ENCODE measurements at places on chromosomes 11 and 22. TPM values are rescaled to one million over a fixed set of nuclear protein-coding genes. Genes with fewer than 3 reads are reported as not detected.

DNA sequence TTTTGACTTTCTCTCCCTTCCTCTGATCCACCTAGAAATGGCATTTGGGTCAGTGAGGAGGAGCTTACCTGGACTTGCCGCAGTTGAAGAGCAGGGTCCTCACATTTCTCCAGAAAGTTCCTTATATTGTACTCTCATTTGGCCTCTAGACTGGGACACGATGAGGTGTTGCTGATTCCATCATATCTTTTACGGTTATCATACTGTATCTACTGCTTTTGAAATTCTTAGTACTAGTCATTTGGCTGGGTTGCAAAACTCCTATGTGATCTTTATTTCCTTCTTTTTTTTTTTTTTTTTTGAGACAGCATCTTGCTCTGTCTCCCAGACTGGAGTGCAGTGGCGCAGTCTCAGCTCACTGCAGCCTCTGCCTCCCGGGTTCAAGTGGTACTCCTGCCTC is 58.7 kb upstream of the FAM181B start:
- DNase-seq: no peak

- DNase-seq: no peak
These were observed 1.0 kb downstream of the MS4A4A start for GRCh38 chr11:60281485-60281884.

Gene DDIAS
- 7.1 TPM for total RNA-seq

DNA sequence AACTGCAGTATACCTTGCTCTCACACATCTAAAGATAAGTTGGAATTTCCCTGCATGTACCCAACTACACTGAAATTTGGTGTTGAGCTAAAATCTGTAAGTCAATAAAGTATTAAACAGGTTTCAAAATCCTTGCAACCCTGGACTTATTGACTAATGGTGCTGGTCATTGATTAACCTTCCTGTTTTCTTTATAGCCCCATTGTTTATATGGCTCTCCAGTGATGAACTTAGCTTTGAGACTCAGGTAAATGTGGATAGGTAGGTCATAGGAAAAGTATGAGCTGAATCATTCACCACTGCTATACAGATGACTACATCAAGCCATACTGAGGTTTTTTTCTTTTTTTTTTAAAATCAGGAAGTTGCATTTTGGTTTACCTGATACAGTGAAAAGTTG is 132.7 kb downstream of the FAT3 start:
- DNase-seq: peak; percentile 90

GRCh38 chr11:123301013-123301591 is 106.1 kb upstream of the CLMP start:
- peak; percentile 50 for DNase-seq

Gene SYNGR1
- 4.7 TPM for total RNA-seq

GRCh38 chr11:133362916-133363315 is 169.4 kb downstream of the OPCML start:
- DNase-seq: no peak

GRCh38 chr11:121544956-121545355 is 92.2 kb upstream of the SORL1-AS1 start:
- no peak for DNase-seq

DNA sequence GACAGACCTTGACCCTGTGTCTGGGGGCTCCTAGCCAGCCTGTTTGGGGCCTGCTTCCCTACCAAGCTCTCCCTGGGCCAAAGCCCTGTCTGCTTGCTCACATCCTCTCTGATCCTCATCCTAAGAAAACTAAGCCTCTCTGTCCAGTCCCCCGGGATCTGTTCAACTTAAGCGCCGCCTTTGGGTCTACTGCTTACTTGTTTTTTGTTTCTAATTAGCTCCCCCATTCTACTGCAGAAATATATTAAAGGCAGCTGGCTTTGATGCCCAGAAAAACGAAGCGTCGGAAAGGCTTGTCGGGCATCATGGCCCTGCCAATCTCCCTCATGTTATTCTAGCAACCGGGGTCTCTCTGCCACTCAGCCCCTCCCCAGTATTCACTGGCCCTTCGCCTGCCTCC is 3.4 kb downstream of the DSCAML1 start:
- no peak for DNase-seq

DNA sequence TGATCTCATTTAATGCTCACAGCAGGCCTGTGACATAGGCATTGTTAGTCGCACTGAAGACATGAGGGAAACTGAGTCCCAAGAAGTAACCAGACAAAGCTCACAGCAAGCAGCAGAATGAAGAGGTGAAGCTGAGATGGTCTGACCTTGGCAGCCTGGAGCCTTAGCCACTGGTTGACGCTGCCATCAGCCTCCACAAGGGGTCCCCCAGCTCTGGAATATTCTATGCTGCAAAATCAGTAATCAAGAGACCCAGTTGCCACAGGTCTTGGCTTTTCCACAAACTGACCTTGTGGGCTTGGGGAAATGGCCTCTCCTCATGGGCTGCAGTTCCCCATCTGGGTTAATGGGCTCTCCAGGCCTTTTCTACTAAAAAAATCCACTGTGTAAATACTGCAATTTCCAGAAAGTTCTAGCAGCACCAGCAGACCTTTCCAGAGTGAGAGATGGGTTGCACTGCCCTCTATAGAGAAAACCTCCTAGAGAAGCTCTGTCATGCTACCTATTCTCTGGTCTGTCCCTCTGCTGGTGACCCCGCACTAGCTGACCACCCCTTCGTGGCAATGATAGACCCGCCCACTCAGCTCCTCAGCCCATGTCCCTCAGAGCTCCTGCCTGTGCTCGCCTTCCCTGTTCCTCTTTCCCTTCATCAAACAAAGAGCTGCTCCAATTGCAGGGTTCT is 22.6 kb upstream of the ISX start:
- DNase-seq: no peak

- DNase-seq: no peak
These were observed 10.2 kb downstream of the SMTN start for GRCh38 chr22:31091106-31091975.

Gene GVQW3
- 0.87 TPM for total RNA-seq

DNA sequence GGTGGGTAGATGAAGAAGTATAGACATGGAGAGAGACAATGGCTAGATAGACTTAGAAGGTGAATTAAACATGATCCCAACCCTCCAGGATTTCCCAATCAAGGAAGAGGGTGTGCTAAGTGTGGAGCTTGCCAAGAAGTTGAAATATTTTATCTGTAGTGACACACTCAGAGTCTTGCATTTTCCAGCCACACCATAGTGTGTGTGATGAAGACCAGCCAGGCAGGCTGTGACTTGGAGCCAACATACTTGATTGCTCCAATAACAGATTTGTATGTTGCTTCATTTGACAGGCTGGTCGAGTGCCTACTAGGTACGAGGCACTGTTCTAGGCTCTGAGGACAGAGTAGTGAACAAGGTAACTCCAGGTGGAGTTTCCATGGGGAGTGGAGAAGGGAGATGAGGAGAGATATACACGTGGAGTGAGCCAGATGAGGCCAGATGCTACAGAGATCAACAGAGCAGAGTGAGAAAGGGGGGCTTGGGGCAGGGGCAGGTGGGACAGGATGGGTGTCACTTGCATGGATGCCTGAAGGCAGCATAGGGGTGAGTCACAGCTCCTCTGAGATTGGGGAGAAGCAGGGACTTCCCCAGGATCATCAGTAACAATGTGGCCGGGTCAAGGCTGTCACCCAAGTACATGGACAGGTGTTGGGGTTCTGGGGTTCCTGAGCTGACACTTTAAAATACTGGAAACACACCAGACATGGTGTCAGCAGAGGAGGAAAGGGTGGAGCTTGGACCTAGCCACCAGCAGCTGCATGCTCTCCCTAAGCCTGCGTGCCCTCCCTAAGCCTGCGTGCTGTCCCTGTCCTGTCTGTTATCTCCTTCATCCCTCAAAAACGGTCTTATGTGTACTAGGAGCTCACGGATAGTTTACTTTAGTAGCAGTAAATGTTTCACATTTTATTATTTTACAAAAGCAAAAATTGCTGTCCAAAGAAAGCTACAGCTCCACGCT is 23.6 kb downstream of the PDGFB start:
- DNase-seq: no peak

- no peak for DNase-seq
These were observed 6.5 kb downstream of the ASPHD2 start for GRCh38 chr22:26435327-26436093.

DNA sequence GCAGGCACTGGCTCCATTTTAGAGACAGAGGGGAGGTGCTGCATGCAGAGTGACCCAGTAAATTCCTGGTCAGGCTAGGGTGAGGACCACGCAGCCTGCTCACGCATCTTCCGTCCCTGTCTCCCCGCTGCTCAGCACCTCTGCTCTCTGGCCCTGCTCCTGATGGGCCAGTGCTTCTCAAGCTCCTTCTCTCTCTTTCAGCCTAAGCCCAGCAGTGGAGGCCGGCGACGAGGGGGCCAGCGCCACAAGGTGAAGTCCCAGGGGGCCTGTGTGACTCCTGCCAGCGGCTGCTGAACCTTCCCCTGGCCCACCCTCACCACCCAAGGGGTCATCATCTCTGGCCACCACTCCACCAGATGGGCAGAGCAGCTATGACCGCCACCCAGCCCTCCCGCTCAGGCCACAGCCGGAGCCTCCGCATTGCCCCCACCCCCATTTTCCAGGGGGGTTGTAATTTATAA is 24.7 kb downstream of the GTPBP1 start:
- DNase-seq: no peak

Gene SULT4A1
- 2.1 TPM for total RNA-seq

GRCh38 chr11:126290887-126291286 is 8.0 kb downstream of the TIRAP start:
- no peak for DNase-seq

Gene OR9G4
- total RNA-seq: not detected

GRCh38 chr11:83401506-83402225 is 115.5 kb upstream of the CCDC90B start:
- DNase-seq: no peak

Gene MUC15
- total RNA-seq: not detected

GRCh38 chr11:32821517-32821916 is 8.2 kb upstream of the PRRG4 start:
- no peak for DNase-seq

Gene LGALS1
- total RNA-seq: 1,711 TPM

DNA sequence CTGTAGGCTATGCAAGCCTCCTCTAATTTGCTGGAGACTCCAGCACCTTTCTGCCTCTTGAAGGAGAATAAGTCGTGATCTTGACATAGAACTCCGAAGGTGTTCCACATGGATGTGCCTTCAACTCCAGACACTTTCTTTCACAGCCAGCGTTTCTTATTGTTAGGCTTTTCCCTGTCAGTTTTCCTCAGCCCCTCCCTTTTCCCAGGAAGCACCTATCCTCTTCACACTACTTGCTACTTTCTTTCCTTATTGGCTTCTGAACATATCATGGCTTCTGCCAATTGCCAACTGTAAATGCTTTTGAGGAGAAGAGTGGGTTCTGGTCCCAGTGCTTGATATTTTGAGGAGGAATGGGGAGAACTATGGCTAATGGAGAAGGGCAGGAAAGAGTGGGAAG is 216.3 kb upstream of the PGR start:
- DNase-seq: no peak

DNA sequence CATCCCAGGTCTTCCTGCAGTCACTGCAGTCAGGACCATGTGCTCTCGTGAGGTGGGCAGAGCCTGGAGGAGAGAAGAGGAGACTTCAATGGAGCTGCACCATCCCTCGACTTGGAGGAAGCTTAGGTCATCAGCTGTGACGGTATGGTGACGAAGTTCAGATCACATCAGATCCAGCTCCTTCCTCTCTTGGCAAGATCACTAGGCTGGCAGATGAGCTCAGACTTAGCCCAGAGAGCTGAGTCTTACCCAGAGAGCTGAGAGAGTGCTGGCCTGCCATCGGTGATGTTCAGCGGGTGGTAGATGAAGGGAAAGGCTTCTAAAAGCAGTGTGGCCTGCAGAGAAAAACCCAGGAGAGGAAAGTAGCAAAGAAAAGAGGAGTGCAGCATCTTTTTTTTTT is 1.8 kb upstream of the SLC15A3 start:
- no peak for DNase-seq

Gene CST6
- total RNA-seq: 89.1 TPM

GRCh38 chr11:61868571-61869428 is 22.5 kb downstream of the FADS3 start:
- DNase-seq: no peak

- DNase-seq: no peak
These were observed 9.4 kb downstream of the CDC45 start for GRCh38 chr22:19488884-19489843.

DNA sequence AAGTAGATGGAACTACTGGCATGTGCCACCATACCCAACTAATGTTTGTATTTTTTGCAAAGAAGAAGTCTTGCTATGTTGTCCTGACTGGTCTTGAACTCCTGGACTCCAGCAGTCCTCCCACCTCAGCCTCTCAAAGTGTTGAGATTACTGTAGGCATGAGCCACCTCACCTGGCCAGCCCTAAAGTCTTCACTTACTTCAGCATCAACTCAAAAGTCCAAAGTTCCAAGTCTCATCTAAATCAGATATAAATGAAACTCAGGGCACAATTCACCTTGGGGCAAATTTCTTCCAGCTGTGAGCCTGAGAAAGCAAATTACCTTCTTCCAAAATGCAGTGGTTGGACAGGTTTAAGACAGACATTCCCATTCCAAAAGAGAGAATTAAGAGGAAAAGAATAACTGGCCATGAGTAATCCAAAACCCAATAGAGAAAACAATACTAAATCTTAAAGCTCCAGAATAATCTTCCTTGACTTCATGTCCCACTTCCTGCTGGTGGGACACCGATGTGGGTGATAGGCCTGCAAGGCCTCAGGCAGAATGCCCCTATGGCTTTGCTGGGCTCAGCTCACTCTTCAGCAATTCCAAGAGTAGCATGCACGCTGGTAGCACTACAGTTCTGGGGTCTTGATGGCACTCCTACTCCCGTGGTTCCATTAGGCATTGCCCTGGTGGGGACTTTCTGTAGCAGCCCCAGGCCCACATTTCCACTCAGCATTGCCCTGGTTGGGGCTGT is 50.3 kb downstream of the TUG1 start:
- DNase-seq: no peak

- no peak for DNase-seq
These were observed 30.0 kb upstream of the PTPRJ start for GRCh38 chr11:47950396-47950795.

DNA sequence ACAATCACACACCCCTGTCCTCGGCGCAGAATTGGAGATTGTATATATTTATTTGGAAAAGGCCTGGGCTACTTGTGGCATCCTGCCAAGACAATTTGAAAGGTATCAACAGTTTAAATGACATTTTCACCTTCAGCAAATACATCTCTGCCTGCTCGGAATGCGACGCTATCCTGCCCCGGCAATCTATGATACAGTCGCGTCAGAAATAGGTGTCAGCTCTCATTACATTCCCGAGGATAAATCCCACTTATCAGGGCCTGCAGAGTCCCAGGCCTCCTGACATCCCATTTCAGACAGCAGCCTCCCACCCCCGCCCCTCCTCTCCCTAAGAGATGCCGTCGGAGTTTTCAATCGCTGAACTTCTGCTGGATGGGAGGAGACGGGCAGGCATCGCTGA is 114.7 kb downstream of the BRD1 start:
- no peak for DNase-seq

Gene MS4A8
- total RNA-seq: not detected

Gene TRPC6
- 0.35 TPM for total RNA-seq

DNA sequence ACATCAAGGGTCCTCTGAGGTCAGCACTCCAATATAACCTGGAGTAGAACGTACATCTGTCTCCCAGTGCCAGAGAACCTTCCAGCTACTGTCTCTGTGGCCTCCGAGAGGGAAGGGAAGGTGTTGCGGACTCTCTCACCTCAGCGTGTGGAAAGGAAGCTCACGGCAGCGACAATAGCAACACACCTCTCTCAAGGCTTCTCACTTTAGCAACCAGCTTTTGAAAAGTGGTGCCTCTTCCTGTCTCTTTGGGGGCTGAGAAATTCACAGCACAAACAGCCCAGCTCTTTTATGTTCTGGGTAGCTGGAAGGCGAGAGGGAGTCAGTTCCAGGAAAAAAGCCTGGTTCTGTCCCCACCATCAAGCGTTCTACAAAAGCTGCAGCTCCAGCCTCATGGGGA is 156.9 kb upstream of the TBCEL start:
- DNase-seq: no peak

- DNase-seq: no peak
These were observed 705 bp downstream of the BBOX1 start for GRCh38 chr11:27041141-27041899.

All from epithelial cell of proximal tubule (primary cell).